ENCODE measurements at places on chromosomes 7 and 10.

- DNase-seq, result no peak
These were observed 46.9 kb upstream of the SFMBT2 start for GRCh38 chr10:7457478-7458316.

GRCh38 chr10:62779487-62780248, 24.9 kb upstream of the ADO start:
- DNase-seq, result peak; percentile 69

DNA sequence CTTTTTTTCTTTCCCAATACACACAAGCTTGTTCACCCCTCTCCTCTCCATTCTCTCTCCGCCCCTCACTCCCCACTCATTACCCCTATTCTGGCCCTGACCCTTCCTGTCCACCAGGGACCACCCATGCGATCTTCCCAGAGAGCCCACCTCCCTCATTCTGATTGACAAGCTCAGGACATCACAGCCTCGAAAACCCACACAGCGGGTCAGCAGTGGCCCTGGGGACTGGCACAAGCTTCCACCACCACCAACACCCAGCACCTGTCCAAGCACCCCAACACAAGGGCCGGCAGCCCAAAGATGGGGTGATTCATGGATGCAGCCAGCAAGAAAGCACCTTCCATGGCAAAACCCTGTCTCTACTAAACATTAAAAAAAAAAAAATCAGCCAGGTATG, 50.0 kb upstream of the USP6NL start:
- DNase-seq, result no peak

GRCh38 chr7:21767300-21767900, 178.3 kb downstream of the CDCA7L start:
- no peak for DNase-seq

Data from stimulated activated CD8-positive, alpha-beta memory T cell treated with anti-CD3 and anti-CD28 coated beads, Interleukin-2, amount 100 ng/mL, for 1 hour (primary cell).